ENCODE measurements at places on chromosomes 12 and 14.

- no peak for DNase-seq
These were observed 117.3 kb upstream of the ARID2 start for GRCh38 chr12:45612044-45612794.

DNA sequence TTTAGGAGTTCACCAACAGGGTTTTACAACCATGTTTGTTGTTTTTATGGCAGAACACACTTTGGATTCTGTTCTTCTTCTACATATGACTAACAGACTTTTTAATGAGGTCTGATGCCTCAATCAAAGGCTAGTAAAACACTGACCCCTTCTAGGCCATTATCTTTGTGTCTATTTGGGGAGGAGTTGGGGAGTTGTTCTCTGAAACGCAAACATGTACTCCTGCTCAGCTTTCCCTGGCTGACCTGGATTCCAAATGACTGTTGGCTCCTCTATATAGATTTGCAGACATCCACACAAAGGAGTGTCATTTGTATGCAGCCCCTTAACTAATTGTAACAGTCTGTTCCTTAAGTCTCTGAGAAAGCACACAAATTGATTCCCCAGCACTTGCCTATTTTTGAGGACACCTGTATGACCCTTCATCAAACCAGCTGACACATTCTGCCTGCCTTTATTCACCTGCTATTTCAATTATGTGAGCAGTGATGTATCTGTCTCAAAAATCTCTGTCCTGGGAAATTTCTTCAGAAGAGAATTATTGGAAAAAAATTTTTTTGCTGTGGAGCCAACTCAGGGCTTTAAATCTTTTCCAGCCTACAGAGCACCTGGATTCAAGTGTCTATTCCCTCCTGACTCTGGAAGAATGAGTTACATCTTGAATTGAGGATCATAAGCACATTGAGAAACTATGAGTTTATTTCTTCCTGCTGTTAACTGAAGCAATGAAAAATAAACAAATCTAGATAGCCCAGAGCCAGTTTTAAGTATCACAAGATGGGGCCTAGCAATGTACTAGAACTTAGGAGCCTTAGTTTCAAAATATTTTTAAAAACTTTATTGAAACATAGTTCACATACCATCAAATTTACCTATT, 417.2 kb downstream of the RAD51B start:
- no peak for DNase-seq

- no peak for DNase-seq
These were observed 717 bp downstream of the PPHLN1 start for GRCh38 chr12:42326541-42327226.

GRCh38 chr12:120651821-120652220, 11.4 kb downstream of the CABP1 start:
- no peak for DNase-seq

- DNase-seq: no peak
These were observed 13.4 kb upstream of the SLC38A4 start for GRCh38 chr12:46839232-46839631.

DNA sequence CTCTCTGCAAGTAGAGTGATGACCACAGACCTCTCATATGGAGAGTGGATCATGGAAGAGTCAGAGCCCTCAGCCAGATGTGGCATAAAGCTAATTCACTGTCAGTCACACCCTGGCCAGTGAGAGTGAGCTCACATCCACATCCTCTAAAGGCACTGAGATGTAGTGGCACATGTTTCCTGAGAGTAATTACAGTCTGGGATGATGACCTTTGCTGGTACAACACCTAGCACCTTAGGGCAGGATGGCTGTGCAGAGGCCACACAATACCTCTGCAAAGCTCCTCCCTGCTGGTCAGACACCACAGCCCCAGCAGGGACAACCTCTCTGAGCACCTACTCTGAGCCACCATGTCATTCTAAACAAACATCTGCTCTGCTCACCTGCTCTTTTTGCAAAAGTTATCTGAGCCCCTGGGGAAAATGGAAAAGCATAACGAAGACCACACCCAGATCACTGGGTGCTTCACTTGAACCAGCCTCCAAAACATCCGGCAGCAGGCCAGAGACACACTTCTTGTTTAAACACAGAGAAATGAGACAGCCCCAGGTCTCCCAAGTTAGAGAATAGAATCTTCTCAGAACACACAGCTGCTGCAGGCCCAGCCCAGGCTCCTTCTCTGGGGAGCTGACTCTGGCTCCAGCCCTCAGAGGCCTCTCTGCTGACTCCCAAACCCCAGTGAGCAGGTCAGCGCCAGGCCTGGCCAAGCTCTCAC, 30.3 kb downstream of the PITPNM2 start:
- DNase-seq: no peak

- no peak for DNase-seq
These were observed 2.9 kb downstream of the HEBP1 start for GRCh38 chr12:12997156-12997555.

DNA sequence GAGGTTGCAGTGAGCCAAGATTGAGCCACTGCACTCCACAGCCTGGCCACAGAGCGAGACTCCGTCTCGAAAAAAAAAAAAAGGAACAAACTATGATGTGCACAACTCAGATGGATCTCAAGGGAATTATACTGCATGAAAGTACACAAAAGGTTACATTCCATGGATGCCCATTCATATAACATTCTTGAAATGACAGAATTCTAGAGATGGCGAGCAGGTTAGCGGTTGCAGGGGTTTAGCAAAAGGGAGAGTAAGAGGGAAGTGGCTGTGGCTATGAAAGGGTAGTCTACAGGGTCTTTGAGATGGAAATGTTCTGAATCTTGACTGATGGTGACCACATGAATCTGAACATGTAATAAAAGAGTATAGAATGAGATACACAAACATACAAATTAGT, 49.7 kb downstream of the CKB start:
- no peak for DNase-seq

DNA sequence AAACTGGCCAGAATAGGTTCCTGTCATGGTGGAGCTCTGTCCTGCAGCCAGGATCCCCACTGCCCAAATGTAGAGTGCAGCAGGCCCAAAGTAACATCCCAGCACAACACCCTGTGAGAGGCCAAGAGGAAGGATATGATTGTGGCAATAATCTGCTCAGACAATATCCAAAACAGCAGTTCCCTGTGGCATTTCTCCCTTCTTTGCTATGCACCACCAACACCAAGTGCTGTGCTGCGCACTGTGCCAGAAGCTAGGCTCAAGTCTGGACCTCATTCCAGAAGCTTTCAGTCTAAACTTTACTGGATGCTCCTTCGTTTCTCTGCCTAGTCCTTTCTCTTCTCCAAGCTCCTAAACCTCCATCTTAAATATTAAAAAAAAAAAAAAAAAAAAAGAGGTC, 33.4 kb downstream of the SLC11A2 start:
- no peak for DNase-seq

GRCh38 chr12:67909091-67909531, 80.1 kb upstream of the IFNG-AS1 start:
- no peak for DNase-seq

All from cerebellar nuclear complex (tissue), 1 donor.